ENCODE measurements at places on chromosomes 4 and X. TPM values are rescaled to one million over a fixed set of nuclear protein-coding genes. Genes with fewer than 3 reads are reported as not detected.

Gene COQ2
- 6.5 TPM for total RNA-seq

- DNase-seq = no peak
Measured at GRCh38 chrX:25096522-25097045, 80.8 kb upstream of the ARX start.

- DNase-seq = no peak
Measured at GRCh38 chr4:139768896-139769295, 103.3 kb downstream of the MGST2 start.

GRCh38 chrX:122626871-122627270 lies 557.2 kb upstream of the GRIA3 start:
- DNase-seq = no peak

DNA sequence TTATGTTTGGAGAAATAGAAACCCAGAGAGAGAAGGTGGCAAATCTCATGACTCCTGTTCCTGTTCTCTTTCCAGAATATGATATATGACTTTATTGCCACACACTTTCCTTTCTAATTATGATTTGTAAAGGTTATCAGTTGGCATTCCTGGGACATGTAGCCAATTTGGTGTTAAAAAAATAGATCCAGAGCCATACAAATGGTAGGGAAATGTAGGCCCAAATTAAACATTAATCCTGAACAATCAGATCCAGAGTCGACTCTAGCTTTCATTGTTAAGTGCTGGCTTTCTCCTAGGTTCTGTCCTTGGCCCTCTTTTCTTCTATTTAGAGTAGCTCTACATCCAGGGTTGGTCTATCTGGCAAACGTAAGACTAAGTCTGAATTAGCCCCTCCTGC lies 69.8 kb upstream of the LONRF3 start:
- DNase-seq = no peak

Gene MSX1
- total RNA-seq = not detected

GRCh38 chr4:31370866-31371465 lies 650.8 kb downstream of the PCDH7 start:
- peak; percentile 4 for DNase-seq

DNA sequence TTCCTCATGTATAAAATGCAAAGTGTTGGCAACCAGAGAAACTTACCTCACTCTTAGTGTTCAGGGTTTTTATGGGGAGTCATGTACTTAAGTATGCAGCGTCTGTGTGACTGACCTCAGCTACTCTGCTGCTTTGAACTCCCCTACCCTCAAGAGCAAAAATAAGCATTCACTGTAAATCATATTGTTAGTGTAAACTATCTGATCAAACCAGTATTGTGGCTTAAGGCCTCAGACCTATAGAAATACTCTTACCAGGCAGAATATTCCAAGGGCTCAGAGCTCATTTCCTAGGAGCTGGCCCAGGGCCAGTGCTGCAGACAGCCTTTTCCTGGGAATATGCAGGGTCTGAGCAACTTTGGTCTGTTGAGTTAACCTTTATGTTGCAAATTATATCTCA lies 453.1 kb downstream of the CCSER1 start:
- DNase-seq = no peak

Gene ADRA2C
- not detected for total RNA-seq

Gene AKAP17A
- 147 TPM for total RNA-seq

DNA sequence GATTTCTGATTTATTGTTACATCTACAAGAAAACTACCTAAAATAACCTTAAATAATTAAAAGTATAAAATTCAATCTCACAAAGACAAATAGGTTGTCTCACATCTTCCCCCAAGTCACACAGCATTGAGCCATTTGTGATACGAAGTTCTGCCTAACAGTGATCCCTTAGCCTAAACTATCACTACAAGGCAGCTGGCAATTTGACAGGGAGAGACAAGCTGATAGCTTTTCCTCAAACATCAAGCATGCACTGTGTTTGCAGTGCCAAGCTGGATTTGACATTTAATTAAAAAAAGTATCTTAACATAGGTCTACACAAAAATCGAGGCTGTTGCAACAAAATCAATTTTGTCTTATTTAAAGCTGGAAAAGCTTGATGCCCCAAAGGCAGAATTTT lies 464.7 kb upstream of the TRAM1L1 start:
- DNase-seq = no peak

DNA sequence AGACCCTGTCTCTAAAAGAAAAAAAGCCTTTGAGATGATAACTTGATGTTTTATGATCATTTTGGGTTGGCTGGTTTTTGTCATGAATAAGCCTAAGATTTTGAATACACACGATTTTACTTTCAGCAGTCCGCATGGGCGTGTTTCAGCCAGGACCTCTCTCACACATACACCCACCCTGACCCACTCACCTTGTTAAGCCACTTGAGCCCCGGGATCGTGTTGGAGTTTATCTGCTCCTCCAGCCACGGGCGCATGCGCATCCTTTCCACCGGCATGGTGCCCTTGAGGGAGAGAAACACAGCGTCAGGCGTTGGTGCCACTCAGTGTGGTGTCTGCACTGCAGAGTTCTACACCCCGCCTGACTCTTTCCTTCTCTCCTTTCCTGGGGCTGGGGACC lies 45.6 kb downstream of the IRF2 start:
- no peak for DNase-seq

- DNase-seq = no peak
Measured at GRCh38 chr4:31422006-31422405, 701.8 kb downstream of the PCDH7 start.

DNA sequence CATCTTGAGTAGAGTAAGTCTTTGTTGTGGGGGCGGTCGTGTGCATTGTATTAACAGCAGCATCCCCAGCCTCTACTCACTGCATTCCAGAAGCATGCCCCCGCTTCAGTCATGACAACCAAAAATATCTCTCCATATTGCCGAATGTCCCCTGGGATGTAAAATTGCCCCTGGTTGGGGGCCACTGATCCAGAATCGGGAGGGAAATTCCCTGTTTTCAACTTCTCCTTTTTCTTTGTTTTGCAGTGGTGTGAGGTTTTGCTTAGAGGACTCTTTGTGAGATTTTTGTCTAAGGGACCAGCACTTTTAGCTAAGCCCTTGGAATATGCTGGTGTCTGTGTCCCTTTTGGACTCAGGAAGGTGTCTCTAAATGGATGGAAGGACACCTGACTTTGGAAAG lies 3.0 kb upstream of the IL13RA1 start:
- no peak for DNase-seq

DNA sequence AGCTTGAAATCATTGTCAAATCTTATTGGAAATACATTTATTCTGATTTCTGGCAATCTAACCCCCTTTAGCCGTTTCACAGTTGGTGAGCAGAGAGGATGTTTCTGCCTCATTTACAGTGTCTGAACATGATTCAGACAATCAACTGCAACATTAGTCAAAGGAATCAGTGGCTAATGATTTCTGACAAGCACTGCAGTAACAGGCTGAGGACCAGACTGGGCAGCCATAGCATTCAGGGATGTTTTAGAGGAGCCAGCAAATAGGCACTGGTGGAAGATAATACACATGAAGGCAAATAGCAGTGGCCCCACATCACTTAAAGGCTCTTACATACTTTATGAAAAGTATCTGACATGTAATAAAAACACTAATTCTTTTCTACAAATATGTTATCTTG lies 102.8 kb downstream of the TTC29 start:
- no peak for DNase-seq

- no peak for DNase-seq
Measured at GRCh38 chr4:38068107-38068506, 107.9 kb downstream of the PTTG2 start.

Gene STARD8
- total RNA-seq = 0.47 TPM

DNA sequence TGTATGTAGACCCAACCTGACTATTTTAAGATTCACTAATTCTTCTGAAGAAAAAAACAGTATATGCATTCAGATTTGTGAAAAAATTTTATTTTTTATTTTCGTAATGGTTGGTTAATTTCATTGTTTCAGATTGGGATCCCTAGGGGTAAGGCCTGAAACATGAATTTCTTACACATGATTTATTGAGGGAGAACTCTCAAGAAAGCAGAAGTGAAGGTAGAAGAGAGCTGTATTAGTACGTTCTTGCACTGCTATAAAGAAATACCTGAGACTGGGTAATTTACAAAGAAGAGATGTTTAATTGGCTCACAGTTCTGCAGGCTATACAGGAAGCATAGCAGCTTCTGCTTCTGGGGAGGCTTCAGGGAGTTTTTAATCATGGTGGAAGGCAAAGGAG lies 611.9 kb upstream of the TECRL start:
- no peak for DNase-seq

Gene SMIM10L2A
- total RNA-seq = 2.8 TPM

GRCh38 chr4:108445716-108446115 lies 174.7 kb upstream of the RPL34 start:
- DNase-seq = no peak

GRCh38 chr4:171876636-171877035 lies 63.4 kb downstream of the GALNTL6 start:
- no peak for DNase-seq

- peak; percentile 46 for DNase-seq
Measured at GRCh38 chrX:150573702-150574101, 5.3 kb downstream of the MTM1 start.

Gene MID1
- total RNA-seq = not detected

Gene HTRA3
- not detected for total RNA-seq

GRCh38 chrX:154298312-154298711 lies 2.7 kb downstream of the TKTL1 start:
- no peak for DNase-seq

DNA sequence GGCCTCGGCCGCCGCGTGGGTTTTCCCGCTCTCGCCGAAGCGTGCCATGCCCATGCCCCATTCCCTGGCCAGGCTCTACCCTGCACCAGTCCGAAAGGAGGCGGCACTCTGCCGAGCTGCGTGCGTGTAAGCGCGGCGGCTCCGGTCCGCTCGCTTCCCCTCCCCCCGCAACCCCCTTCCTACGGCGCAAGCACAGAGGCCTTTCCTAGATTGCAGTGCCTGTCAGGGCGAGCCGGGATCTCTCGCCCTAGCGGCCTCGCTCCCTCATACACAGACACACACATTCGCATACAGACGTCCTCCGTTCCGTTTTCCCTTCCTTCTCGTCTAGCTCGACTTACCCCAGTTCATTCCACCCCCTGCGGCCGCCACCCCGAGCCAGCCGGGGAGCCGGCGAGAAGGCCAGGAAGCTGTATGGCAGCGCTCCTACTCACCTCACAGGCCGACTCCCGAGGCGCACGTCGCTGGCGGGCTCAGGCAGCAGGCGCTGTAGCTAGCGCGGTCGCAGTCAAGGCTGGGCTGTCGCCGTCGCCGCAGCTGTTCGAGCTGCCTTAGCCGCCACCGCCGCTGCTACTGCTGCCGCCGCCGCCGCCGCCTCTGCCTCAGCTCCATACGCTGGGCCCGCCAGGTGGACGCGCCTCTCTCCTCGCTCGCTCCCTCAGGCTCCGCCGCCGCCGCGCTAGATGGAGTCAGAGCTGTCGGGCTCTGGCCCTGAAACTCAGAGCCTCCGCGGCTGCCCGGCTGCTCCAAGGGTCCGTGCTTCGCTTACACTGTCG lies 615 bp downstream of the NEXMIF start:
- peak; percentile 18 for DNase-seq

DNA sequence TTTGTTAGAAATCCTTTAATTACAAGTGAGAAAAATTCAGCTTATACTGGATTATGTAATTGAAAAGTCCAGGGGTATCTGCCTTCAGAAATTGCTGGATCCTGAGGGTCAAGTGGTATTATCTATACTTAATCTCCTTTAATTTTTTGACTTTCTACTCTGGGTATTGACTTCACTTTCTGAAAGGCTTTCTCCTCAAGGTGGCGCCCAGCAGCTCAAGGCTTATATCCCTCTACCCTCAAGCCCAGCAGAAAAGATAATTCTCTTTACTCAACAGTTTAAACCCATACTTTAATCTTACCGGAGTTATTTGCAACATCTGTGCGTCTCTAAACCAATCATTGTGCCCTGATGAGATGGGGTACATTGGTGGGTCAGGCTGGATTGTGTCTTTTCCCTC lies 129.5 kb downstream of the LARP7 start:
- no peak for DNase-seq

DNA sequence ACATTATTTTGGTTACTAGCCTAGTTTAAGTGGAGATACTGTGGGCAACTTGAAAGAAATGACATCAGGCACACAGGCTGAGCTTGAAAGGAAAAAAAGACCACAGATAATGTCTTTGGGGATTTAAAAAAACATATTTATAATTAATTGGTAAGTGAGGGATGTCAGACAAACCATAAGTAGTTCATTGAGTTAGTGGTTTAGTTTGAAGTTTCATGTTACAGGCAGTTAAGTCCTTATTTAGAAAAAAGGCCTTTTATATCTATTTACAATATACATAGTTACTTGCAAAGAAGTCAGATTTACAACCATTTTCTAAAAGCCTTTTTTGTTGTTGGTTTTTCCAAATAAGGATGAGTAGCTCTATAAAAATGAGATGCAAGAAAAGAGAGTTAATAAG lies 89.2 kb downstream of the CDS1 start:
- no peak for DNase-seq

- no peak for DNase-seq
Measured at GRCh38 chr4:1646690-1647089, 37.4 kb downstream of the FAM53A start.

Gene EXOC1L
- not detected for total RNA-seq

DNA sequence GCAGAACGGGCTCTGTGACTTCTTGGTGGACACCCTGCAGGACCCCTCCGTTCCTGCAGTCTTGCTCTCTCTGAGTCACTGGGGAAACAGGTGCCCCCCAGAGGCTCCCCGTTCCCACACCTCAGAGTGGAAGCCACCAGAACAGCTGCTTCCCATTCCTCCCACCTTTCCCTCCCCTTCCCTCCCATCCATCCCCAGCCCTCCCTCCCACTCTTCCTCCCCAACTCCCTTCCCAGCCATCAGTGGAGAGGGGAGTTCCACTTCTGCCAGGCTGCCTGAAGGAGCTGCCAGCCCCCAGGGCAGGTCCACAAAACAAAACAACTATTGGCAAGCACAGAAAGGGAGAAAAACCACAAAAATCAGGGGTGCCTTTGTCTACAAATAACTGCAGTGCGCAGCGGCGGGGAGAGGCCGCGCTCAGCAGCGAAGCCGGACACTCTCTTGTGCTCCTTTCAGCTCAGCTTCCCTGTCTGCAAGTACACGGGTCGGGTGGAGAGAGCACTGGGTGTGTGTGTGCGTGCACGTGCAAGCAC lies 8.1 kb downstream of the SSR4 start:
- DNase-seq = no peak

DNA sequence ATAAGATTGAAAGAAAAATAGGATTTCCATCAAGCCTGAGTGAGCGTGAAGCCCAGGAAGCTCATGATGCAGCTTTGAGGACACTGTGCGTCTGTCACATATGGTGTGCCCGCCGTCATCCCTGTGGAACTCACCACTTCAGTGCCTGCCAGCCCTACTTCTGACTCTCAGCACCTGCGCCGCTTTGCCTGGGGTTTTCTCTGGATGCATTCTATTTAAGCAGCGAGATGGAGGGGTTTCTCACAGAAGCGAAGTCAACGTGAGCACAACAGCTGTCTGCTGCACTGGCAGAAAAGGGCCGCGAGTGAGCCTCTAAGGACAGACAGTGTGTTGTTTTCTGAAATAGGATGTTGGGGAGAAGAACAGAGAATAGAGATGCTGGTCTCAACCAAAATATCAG lies 6.2 kb upstream of the TMEM128 start:
- DNase-seq = no peak

Data from CD4-positive, alpha-beta memory T cell (primary cell).